ENCODE measurements at places on chromosomes 1 and 21.

DNA sequence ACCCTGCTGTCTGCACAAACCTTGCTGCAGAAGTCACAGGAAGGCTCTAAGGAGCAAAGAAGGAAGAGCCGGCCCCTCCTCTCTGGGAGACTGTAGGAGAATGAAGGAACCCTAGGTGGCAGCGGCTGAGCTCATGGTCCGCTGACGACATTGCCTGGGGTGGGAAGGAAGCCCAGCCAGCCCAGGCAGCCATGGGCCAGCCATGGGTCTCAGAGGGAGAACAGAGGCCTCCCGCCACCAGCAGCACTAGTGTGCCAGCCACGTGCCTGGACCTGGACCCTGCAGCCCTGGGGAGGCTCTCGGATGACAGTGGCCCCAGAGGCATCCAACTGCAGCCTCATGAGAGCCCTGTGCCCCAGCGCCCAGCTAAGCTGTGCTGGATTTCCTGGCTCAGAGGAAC is 49.2 kb upstream of the POFUT2 start:
- no peak for DNase-seq

DNA sequence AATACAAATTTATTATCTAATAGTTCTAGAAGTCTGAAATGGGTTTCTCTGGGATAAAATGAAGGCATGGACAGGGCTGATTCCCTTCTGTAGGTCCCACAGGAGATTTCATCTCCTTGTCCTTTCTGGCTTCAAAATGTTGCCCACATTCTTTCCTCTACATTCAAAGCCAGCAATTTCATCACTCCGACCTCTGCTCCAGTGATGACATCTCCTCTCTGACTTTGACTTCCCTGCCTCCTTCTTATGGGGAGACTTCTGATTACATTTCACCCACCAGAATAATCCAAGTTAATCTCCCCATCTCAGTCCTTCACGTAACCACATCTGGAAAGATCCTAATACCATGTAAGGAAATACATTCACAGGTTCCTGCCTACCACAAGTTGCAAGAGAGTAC is 358.0 kb upstream of the C1orf87 start:
- no peak for DNase-seq

GRCh38 chr21:31203431-31204054 is 140.5 kb downstream of the TIAM1 start:
- no peak for DNase-seq

DNA sequence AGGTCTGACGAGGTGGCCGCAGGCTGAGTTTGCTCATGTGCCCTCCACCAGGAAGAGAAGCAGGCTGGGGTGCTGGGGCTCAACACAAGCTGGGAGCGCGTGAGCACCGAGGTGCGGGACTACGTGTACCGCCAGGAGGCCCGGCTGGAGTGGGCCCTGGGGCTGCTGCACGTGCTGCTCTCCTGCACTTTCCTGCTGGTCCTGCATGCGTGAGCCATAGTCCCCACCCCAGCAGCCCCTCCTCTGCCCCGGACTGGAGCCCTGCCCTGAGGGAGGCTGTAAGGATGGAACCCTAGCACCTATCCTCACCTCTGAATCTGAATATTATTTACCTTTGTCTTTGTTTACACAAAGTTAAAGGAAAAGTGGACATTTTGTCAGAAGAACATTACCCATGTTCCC is 7.8 kb upstream of the ADAM15 start:
- DNase-seq = no peak

- no peak for DNase-seq
These were observed 24.3 kb upstream of the PCP4 start for GRCh38 chr21:39842741-39843459.

- no peak for DNase-seq
These were observed 48.6 kb downstream of the PRKACB start for GRCh38 chr1:84192681-84193080.

GRCh38 chr21:34844924-34845238 is 176.1 kb downstream of the CLIC6 start:
- no peak for DNase-seq

- DNase-seq = no peak
These were observed 110.8 kb downstream of the FOXD2 start for GRCh38 chr1:47548637-47549036.

Measured in T-helper 17 cell (primary cell).